Activated B cell treated with CpG ODN at 0.5 μM for 24 hours (primary cell): ENCODE measurements at places on chromosomes 12 and 14.

DNA sequence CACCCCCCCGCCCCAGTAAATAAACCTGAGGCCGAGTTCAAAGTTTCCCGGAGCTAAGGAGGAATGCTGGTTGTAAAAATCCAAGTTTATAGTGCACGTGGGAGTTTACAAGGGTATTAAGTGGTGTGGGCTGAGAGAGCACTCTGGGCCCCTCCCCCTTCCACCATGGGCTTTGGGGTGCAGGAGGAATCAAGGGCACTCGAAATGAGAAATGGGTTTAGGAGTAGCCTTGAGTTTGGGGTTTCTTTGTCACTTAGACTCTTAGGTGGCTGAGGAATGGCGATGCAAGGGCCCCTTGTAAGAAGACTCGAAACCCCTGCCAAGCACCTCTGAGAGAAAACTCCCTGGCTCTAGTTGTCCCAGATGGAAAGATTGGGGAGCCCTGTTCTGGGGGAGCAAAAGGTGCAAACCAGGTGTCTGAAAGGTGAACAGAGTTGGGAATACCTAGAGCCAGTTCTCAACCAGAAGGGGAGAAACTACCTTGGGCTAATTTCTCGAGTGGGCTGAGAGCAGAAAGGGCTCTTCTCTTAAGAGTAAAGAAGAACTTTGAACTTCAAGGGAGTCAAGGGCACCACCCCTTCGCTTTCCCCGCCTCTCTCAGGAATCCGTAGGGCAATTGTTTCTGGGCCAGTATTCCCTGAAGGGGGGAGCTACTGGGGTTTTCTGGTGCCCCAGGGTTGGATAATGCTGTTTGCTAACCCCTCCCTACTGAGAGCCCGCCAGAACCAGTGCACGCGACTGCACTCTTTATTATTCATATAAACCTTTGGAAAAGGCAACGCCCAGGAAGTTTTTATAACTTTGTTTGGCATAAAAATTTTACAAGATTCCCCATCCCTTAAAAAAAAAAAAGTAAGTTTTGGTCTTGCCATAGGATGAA, 4.0 kb upstream of the HOTAIR start:
- DNase-seq: no peak

DNA sequence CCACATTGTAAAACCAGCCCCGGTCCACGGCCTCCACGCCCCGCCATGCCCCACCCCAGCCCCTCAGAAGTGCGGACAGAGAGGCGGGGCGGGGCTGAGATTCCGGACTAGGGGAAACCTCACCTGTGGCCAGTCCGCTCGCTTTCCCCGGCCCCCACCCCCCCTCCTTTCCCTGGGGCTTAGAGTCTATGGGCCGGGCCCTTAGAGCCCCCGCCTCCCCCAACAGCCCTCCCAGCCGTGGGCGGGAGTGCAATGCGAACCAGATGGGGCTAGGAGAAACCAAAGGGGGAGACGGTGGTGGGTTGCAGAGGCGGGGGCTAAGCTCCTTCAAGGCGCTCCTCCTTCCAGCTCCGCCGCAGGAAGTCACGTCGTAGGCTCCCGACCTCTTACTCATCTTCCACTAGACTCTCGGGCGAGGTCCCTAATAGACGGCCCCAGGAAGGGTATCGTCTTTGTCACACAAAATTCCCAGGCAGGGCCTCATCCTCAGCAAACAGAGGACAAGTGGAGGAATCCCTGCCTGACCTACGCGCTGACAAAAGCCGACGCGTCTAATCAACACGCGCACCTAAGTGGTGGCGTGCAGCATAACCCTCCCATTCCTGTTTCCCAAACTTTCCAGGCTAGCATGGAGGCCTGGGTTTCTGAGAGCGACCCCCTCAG, 1.1 kb upstream of the NAB2 start:
- DNase-seq: peak; percentile 74

DNA sequence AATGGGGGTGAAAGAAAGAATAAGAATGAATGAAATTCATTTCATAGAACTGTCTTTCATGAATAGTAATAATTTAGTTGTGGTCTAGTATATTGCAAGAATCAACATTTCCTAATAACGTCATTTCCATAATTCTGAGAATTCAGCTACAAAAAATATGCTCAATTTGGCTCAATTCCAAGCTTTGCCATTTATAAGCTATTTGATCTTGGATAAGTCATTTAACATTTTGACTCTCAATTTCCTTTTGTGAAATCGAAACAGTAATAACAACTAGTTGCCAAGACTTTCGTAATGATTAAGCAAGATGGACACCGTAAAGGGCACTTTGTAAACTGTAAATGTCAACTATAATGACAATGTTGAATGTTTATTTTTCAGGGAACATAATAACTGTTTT, 18.1 kb downstream of the NOS1 start:
- no peak for DNase-seq

- DNase-seq: no peak
Measured at GRCh38 chr12:123011701-123012100, 31.2 kb downstream of the ARL6IP4 start.

GRCh38 chr12:14741153-14741552, 44.8 kb upstream of the GUCY2C start:
- no peak for DNase-seq

DNA sequence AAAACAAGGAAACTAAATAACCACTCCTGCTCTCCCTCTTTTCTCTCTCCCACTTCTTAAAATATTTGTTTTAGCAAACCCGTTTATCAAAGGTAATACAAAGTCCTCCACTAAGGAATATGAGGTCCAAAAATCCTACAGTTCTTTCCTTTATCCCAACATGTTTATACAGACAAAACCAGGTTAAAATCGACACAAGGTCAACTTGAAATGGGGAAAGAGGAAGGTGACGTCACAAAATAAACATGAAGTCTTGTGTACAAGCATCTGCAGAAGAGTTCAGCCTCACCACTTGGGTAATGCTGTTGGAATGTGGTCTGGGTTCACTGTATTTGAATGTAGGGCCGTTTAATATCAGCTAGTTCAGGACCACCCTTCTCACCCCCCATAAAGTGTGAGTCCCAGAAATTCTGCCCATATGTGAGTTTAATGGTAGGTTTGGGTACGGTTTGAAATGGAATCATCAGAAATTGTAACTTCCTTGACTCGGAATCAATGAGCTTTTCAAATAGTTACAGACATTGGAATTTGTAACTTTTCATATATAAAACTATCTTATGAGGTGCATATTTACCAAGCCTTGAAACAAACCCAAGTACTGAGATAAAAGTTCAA, 120.0 kb upstream of the SLC38A2 start:
- no peak for DNase-seq

DNA sequence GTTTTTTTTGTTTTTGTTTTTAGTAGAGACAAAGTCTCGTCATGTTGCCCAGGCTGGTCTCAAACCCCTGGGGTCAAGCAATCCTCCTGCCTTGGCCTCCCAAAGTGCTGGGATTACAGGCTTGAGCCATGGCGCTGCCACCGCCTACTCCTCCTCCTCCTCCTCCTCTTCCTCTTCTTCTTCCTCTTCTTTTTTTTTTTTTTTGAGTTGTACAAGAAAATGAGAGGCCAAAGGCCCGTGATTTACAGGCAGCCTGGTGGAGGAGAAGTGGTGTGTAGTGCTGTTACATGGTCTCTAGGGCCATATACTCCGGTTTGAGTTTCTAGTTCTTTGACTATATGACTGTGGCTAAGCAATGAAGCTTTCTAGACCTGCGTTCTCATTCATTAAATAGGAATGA, 29.6 kb upstream of the SPPL3 start:
- no peak for DNase-seq

- DNase-seq: no peak
Measured at GRCh38 chr12:29681370-29681769, 102.4 kb downstream of the TMTC1 start.

GRCh38 chr14:76292561-76292960, 83.4 kb upstream of the ESRRB start:
- no peak for DNase-seq

- no peak for DNase-seq
Measured at GRCh38 chr14:103721334-103722120, 5.9 kb downstream of the ZFYVE21 start.

GRCh38 chr12:14999695-15000365, 27.0 kb downstream of the PDE6H start:
- no peak for DNase-seq

DNA sequence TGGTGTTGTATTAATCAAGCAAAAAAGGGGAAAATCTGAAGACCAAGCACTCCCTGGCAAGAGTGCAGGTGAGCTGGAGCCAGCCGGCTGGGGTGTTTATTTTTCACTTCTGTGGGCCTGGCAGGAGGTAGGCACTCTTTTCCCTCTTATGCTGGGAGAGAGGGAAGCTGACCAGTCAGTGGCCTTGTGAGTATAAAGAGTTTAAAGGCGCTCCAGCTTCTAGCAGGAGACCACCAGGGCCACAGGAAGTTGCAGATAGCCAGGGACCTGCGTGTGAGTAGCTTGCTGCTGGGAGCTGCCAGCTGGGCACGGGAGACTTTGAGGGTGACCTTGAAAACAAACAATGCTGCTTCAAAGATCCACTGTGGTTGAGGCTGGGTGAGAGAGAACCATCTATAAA, 217.4 kb upstream of the PWP1 start:
- no peak for DNase-seq

GRCh38 chr12:97557116-97557515, 94.5 kb downstream of the RMST start:
- DNase-seq: no peak

DNA sequence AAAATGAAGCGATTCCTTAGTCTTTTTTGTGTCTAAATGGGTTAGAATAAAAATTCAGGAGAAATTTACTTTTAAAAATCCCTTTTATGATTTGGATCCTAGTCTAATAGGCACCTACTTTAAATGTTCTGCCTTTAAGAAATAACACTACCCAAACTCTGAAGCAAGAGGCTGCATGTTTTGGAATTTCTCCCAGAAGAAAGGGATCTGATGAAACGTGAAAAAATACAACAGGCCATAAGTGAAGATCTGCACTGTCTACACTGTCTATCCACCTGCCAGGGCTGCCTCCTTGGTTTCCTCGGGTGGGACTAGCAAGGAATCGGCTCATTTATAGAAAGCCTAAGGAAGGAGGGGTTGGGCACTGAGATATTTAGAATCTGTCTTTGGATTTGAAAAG, 22.1 kb downstream of the ACVR1B start:
- DNase-seq: no peak
